Fibroblast of pulmonary artery (primary cell): ENCODE measurements at places on chromosomes 13 and 19.
A peak's percentile ranks its signal among the peaks of the same experiment; 100 is the strongest.

- no peak for DNase-seq
Observed at GRCh38 chr19:58366585-58367430, 4.3 kb upstream of the ZNF497 start.

DNA sequence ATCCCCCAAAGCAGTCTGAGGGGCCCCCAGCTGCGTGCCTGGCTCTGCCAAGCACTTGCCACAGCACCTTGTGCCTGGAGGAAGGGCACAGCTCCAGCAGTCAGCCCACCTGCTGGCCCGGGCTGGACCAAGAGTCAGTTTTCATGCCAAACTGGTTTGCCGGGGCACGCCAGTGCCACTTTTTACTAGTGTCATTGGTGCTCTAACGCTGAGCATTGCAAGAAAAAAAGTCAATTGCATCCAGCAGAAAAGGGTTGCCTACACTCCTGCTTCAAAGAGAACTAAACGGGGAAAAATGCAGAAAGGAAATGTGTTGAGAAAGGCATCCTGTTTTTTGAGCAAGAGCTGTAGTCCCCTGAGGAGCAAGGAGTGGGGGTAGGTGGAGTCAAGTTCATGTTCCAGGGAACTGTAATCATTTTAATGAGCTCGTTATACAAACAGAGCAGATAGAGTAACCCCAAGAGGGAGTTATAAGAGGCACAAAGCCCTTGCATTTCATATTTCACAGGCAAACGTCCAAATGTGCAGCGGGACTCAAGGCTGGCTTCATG, 68.4 kb downstream of the F2RL3 start:
- peak; percentile 76 for DNase-seq

GRCh38 chr13:98731925-98732324, 20.5 kb downstream of the SLC15A1 start:
- DNase-seq = no peak

DNA sequence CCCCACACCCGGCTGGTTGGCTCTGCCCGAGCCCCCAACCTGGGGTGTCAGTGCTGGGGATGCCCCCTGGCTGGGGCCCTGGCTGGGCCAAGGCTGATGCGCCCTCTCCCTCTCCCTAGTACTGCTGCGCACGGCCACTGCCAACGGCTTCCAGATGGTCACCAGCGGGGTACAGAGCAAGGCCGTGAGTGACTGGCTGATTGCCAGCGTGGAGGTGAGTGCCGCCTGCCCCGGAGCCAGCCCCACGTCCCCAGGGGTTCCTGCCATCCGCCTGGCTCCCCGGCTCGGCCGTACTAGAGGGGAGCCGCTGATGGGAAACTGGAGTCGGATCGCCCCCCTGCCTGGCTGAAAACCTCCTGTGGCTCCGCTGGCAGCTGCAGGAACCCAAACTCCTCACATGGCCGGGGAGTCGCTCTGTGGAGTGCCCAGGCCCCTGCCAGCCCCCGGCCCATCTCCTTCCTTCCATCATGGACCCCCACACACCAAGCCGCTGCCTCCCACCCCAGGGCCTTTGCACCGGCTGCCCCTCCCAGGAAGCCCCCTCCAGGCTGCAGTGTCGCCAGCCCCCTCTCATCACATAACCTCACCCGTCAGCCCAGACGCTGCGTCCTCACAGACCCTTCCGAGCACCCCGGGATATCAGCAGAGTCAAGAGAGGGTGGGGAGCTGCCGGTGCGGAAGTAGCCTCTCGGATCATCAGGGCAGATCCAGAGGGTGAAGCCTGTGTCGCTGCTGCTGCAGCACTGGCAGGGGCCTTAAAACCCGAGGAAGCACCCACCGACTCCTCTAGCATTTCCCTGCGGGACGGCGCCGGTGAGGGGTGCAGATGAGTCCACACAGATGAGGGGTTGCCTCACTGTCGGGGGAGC, 10.6 kb downstream of the NCLN start:
- no peak for DNase-seq

GRCh38 chr13:46296115-46296822, 84.5 kb downstream of the LRRC63 start:
- peak; percentile 98 for DNase-seq

DNA sequence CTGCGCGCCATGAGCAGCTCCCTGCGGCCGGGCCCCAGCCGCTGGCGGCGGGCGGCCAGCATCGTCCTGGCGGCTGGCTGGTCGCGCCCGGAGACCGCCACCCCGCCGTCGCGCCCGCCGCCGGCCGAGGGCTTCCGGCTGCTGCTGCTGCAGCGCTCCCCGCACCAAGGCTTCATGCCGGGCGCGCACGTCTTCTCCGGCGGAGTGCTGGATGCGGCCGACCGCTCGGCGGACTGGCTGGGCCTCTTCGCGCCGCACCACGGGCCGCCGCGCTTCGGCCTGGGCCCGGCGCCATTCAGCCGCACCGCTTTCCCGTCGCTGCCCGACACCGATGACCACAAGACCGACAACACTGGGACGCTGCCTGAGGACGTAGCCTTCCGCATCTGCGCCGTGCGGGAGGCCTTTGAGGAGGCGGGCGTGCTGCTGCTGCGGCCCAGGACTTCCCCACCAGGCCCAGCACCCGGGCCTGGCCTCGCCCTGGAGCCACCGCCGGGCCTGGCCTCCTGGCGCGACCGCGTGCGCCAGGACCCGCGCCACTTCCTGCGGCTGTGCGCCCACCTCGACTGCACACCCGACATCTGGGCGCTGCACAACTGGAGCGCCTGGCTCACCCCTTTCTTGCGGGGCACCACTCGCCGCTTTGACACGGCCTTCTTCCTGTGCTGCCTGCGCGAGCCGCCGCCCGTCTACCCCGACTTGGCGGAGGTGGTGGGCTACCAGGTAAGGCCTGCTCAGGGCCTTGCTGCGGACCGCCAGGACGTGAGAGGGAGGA, 518 bp downstream of the NUDT19 start:
- peak; percentile 72 for DNase-seq

- DNase-seq = no peak
Observed at GRCh38 chr13:110155072-110155471, 151.9 kb downstream of the COL4A1 start.

- no peak for DNase-seq
Observed at GRCh38 chr13:112241288-112241687, 134.9 kb upstream of the SPACA7 start.

DNA sequence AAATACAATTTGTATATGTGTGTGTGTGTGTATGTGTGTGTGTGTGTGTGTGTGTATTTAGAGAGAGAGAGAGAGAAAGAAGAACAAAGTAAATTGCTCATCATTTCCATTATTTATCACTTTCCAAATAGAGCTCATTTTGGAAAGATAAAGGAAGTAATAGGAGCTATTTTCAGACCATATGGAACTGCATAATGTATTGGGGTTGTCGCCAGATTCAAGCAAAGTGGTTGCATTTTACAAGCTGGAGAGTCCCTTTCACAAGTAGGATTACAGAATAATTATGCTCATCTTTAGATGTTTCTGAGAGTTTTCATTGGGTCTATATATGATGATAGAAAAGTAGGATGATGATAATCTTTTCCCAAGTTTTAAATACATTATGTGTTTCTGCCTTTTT, 842.7 kb upstream of the SLC10A2 start:
- no peak for DNase-seq

DNA sequence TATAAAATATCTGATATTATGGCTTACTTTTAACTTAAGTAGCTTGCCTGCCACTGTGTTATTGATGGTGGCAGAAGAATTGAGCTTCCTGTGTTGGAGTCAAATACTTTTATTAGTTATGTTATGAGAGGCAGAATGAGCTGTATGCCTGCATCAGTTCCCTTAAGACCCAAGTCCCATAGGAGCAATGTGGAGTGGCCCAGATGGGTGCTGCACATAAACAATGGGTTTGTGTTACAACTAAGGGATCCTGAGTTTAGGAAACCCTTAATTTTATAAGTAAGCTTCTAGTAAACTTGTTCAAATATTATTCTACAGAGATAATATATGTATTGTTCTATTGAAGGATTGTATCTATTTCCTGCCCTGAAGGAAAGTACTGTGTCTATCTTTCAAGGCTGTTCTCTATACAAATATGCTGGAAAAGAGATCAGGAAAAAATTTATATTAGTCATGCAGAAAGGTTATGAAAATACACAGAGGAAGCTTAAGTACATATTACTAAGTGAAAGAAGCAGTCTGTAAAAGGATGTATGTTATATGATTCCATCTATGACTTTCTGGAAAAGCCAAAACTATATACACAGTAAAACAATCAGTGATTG, 2018.0 kb upstream of the PCDH20 start:
- DNase-seq = peak; percentile 38
